ENCODE measurements at places on chromosomes 7 and 10.

DNA sequence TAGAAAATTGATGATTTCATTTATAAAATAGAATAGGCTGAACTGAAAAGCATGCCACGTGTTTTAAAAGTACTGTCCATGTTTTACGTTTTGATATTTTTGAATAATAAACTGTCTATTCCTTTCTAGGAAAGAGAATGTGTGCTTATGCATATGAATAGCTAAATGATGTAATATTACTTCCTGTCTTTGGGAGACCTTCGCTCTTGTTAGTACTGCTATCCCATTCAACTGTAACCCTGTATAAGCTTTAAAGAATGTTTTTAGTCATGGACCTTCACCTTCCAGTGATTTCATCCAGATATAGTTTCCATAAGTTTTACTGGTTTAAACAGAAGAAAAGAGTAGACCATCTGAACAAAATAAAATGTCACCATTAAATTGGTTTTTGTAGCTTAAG, 274.4 kb upstream of the SEMA3A start:
- no peak for DNase-seq

DNA sequence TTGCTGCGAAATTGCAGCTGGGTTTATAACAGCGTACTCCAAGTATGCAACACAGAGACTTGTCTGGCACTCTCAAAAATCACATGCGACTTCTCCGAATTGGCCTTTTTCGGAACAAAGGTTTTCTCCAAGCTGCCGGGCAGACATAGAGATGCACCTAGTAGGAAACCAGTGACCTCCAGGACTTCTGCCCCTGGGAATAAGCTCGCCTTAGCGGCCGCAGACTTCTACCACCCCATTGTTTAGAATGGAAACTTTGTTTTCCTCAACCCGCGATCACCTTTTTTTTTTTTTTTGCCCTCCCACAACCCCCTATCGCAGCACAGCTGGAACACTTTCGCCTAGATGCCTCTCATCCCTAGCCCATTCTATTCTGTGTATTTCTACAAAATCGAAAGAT, 4.9 kb upstream of the HOXA10 start:
- DNase-seq = no peak

- no peak for DNase-seq
Observed at GRCh38 chr7:117019287-117019686, 66.0 kb downstream of the ST7 start.

DNA sequence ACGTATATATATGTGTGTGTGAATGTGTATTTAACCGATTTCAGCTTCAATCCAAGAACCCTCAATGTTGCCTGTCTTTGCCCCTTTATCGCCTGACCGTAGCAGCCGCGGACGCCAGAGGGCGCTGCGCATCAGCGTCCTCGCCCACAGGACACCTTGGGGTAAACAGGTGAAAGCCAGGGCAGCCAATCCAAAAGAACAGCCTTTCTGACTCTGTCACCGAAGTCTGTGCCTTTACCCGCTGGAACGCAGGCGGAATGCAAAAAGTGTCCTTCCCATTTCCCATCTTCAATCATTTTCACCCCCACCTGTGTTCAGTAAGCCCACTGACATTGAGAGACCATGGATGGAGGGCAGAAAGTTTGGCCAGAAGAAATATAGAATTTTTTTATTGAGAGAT, 3.6 kb downstream of the NXPH1 start:
- DNase-seq = no peak

- DNase-seq = no peak
Observed at GRCh38 chr7:98281757-98282606, 496 bp downstream of the BRI3 start.

- no peak for DNase-seq
Observed at GRCh38 chr7:134449680-134450079, 9.2 kb downstream of the AKR1B1 start.

- DNase-seq = no peak
Observed at GRCh38 chr7:338295-339061, 48.5 kb downstream of the FOXL3 start.

DNA sequence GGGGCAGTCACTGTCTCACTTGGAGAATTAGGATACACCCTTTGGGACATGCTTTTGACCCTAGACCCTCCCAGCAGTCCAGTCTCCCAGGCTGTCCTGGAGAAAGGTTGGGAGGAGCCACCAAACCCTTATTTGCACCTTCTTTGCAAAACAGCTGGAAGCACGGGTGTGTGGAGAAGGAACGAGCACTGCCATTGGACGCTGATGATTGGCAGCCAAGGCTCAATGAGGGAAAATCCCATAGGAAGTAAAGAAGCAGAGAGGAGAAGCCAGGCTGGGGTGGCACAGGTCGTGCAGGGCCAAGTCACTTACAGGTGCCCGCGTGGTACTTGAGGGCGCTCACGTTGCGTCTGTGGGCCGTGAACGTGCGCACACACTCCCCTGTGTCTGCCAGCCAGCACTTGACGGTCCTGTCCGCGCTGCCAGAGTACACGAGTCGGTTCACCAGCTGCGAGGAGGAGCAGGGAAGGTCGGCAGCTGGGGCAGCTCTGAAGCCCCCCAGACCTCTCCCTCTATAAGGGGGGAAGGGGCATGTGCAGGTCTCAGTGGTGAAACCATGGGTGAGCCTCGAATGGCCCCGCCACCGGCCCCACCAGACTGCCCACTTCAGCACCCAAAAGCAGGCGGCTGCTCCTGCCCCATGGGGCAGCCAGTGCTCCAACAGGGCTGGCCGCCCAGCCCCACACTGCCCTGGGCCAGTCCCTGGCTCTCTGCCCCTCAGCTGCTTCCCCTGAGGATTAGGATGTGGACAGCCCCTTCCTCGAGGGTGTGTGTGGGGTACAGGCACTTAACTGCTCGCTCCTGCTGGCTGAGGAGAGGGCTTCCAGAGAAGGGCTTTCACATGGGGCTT, 24.8 kb downstream of the WDR86 start:
- DNase-seq = no peak

- no peak for DNase-seq
Observed at GRCh38 chr7:81415181-81415580, 354.7 kb downstream of the HGF start.

- DNase-seq = no peak
Observed at GRCh38 chr7:84009051-84009450, 185.5 kb downstream of the SEMA3A start.

GRCh38 chr10:131102676-131103075, 208.8 kb downstream of the TCERG1L start:
- no peak for DNase-seq

GRCh38 chr7:158771213-158771834, 58.0 kb downstream of the ESYT2 start:
- no peak for DNase-seq

GRCh38 chr10:36256166-36256565, 614.1 kb upstream of the FZD8 start:
- no peak for DNase-seq

DNA sequence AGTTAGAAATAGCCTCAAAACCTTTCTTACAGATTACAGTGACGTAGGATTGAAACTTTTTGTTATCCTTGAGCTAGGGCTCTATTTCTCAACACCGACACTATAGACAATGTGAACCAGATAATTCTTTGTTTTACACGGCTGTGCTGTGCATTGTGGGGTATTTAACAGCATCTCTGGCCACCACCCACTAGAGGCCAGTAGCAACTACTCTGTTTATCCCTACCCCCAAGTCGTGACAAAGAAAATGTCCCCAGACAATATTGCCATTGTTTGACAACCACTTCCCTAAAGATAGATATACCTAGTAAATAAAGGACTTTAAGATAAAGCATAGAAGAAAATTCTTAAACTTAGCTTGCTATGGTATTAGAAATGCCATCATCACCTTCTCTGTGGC, 359.6 kb downstream of the ARL4A start:
- DNase-seq = no peak

DNA sequence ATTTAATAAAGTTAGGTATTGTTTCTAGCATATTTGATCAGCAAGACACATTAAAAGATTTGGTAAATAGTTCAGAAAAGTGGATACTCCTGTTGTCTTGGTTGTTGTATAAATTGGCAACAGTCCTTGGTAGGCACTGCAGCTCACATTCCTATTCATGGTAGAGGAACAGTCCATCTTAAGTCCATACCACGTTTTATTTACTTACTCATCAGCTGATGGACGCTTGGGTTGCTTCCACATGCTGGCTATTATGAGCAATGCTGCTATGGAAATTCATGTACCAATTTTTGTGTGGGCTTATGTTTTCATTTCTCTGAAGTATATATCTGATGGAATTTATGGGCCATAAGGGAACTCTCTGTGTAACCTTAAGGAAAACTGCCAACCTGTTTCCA, 43.3 kb downstream of the C10orf120 start:
- no peak for DNase-seq

DNA sequence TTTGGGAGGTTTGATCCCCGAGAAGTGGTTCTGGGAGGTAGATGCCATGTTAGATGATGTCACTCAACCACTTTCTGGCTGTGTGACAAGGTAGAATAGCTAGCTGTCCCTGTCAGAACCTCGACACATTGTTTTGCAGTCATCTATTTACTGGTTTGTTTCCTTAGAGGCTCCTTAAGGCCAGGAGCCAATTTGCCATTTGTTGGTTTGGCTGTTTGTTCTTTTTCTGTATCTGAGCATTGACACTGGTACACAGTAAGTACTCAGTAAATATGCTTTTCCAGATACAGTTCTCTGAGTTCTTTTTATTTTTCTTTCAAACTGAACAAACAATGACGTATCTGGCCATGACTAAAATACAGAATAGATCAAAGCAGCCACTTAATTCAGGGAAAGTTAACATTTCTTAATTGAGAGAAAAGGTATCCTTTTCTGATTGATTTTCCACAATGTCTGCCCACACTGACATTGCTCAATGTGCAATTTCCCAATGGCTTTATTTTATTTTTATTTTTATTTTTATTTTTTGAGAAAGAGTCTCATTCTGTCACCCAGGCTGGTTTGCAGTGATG, 121.6 kb downstream of the SPAG6 start:
- no peak for DNase-seq

- DNase-seq = no peak
Observed at GRCh38 chr10:91590904-91591796, 41.7 kb downstream of the PPP1R3C start.

GRCh38 chr7:117841611-117842010, 31.6 kb downstream of the CTTNBP2 start:
- no peak for DNase-seq

- DNase-seq = no peak
Observed at GRCh38 chr7:30168835-30169573, 34.2 kb downstream of the MTURN start.

DNA sequence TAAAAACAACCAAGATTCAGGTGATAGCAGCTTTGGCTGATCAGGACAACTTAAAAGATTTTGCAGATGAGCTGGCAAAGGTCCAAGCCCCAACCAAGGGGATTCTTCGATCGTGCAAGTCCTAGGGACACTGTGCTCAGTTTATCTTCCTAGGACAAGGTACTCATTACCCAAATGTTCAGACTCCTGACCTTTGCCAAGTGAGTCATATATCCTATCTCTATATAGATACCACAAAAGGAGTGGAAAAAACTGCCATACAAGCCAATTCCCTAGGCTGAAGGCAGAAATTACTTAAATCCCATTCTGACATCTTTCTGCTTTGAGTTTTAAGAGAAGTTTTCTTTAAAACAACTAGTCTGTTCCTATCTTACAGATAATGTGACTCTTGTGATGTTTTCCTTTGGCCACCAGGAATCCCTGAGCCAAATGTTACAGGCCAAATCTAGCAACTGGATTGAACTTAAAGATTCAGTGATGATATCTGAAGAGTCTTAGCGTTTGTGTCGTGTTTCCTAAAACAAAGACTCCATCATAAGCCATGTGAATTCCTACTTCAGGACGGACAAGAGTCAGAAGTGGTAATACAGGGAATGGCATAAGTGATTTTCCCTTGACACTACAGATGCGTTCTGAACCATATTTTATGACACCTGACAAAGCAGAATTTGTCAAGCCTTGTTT, 142.6 kb upstream of the ASAH2 start:
- no peak for DNase-seq

DNA sequence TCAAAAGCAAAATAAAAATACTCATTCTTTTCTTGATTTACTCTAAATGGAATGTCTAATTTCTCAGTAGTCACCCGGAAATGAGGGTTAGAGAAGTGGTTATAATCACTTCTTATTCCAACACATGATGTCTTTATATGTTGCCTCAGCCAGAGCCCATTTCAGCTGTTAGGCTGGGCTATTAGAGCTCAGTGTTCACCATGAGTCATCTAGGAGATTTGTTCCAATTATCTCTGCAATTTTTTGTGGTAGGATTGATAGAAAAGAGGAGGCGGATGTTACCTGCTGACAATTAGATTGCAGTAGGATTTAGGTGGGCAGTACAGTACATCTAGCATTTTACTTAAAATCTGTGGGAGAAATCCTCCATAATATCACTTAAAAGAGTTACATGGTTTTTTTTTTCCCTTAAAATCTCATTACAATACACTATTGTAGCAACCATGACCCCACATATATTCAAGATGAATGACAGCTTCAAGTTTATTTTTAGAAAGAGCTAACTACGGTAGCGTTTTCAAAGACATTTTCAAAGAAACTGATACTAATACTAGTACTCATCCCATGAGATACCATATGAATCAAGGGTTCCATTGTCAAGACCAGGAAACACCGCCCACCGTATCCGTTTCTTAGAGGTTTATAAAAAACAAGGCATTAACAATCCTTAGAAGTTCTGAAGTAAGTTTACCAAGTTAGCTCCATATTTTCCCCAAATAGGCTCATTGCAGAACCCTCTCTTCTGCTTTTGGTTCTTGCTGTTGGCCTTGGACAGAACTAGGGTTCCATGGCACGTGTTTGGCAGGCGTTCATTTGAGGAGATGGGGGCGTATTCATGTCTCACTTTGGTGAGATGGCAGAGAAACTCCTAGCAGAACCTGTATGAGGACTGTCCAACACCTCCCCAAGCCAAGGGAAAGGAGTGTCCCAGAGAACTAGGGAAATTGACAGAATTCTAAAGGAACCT, 10.4 kb downstream of the CPA2 start:
- DNase-seq = no peak

GRCh38 chr7:27398851-27399250, 156.2 kb downstream of the EVX1 start:
- DNase-seq = no peak

DNA sequence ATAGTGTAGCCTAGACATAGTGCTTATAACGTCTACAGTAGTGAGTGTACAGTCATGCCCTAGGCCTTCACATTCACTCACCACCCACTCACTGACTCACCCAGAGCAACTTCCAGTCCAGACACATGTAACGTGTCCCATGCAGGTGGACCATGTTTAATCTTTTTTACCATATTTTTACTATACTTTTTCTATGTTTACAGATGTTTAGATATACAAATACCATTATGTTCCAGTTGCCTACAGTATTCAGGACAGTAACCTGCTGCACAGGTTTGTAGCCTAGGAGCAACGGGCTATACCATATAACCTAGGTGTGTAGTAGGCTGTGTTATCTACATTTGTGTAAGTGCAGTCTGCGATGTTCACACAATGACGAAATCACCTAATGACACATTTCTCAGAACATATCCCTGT, 11.0 kb downstream of the MPP7 start:
- no peak for DNase-seq

All from NCI-H345 (cell line).